ENCODE measurements at places on chromosomes 2 and 18.

DNA sequence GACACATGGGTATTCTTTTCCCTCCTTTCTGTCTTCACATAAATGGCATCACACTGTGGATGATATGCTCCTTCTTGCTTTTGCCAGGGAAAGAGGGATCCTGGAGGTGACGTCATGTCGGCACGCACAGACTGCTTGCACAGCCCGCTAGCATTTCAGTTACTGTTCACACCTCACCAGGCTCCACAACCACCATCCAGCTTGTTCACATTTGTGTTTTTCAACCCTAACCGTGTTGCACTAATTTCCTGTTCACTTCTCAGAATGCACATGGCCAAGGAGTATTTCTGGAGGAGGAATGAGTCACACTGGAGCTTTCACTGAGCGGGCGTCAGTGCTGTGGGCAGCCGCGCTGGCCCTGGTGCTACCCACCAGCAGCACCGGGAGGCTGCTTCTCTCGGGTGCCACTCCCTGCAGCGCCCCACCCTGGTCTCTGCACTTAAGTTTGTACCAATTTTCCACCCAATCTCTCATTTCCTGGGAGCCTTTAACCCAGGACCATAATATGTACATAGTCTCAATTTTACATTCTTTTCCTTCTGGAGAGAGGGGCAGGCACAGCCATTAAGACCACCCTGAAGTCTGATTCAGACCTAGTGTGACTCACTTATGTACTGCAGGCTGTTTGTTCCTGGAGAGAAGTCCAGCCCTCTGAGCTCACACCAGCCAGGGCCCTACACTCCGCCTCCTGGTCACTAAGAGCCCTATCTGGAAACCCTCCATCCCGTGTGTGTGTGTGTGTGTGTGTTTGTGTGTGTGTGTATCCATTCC, 65.1 kb downstream of the MBP start:
- no peak for DNase-seq

- no peak for DNase-seq
These were observed 74.3 kb upstream of the KYNU start for GRCh38 chr2:142803158-142803557.

DNA sequence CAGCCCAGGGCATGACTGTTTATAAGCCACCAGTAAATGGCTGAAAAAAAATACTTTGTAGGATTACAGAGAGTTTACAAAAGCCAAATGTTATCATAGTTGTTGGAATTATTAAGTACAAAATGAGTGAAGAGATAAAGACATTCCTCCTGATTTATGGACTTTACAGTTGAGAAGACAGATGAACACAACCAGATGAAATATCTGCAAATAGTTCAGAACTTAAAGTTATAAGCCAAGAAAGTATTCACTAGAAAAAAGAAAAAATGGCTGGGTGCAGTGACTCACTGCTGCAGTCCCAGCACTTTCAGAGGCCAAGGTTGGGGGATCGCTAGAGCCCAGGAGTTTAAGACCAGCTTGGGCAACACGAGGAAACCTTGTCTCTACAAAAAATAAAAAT, 11.2 kb downstream of the PMAIP1 start:
- no peak for DNase-seq

GRCh38 chr2:164697688-164698461, 76.6 kb upstream of the GRB14 start:
- no peak for DNase-seq

- no peak for DNase-seq
These were observed 105.4 kb upstream of the MMADHC start for GRCh38 chr2:149692961-149693396.

DNA sequence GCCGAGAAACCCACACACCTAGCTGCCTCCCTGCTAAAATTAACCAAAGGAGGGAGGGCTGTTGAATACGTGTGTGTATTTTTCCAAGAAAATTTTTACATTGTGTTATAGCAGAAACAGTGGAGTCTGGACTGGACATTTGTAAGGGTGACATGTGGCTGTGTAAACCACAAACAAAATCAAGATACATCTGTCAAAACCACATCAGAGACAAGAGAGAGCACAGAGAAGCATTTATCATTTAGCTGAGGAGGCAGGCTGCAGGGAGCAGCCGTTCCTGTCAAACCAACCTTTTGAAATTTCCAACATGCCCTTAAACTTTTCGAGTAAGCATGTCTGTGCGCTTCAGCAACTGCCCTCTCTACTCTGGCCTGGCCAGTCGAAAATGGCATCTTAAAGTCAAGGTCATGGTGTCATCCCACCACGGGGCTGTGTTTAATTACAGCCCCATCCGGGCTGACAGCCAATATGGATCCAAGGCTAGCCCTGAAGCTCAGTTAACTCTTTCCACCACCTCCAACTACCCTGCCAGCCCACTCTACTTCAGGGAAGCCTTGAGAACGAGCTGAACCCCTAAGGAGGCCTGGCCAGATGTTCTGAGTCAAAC, 8.4 kb downstream of the BCL11A start:
- DNase-seq: no peak

GRCh38 chr2:241546771-241547498, 11.6 kb upstream of the BOK start:
- DNase-seq: no peak

- DNase-seq: no peak
These were observed 301.4 kb downstream of the GALR1 start for GRCh38 chr18:77551055-77551454.

- DNase-seq: no peak
These were observed 429.2 kb downstream of the FIGN start for GRCh38 chr2:163306647-163307046.

DNA sequence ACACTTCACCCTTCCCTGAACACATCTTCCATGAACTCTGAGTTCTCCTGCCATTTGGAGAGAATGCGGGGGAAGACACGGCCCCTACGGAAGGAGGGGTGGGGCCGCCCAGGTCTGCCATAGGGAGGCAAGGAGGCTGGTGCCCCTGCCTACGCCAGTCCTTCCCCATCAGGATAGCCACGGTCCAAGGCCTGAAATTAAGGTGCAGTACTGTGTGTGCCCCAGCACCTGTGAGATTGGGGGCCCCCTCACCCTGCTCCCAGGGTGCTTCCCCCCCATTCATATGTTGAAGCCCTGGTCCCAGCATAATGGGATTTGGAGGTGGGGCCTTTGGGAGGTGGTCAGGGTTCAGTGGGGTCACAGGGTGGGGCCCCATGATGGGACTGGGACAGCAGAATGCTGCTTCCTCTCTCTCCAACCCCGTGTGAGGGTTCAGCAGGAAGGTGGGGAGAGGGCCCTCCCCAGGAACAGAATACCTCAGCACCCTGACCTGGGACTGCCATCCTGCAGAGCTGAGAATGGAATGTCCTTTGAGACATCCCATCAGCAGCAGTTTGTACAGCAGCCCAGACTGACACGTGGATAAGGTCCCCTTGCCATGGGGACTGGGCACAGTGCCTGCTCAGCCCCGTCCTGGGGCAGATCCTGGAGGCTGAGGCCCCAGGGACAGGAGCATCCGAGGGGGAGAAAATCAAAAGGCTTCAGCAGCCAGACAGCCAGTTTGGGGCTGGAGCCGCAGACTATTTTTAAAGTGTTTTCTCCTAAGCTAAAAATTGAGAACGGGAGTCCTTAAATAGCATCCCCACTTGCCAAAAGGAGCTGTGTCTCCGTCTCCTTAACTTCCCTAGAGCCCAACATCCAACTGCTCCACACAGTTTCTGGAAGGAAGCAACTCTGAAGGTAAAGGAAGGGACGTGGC, 105.1 kb downstream of the NDUFA10 start:
- DNase-seq: no peak

DNA sequence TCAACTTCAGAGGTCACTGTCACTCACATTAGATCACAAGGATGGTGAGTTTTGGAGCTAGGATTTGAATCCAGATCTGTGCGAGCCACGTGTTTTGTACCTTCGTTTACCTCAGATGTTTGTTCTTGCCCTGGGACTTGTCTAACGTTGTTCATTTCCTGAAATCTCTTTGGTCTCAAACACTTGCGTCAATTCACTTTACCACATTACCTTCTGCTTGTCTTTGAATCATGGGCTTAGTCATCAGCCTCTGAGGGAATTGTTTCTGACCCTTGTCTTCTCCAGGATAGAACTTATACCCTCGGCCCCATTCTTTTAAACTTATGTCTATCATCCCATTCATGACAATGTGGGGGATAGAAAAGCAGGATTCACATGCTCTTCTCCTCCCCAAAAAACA, 282.7 kb downstream of the DCDC2C start:
- no peak for DNase-seq

DNA sequence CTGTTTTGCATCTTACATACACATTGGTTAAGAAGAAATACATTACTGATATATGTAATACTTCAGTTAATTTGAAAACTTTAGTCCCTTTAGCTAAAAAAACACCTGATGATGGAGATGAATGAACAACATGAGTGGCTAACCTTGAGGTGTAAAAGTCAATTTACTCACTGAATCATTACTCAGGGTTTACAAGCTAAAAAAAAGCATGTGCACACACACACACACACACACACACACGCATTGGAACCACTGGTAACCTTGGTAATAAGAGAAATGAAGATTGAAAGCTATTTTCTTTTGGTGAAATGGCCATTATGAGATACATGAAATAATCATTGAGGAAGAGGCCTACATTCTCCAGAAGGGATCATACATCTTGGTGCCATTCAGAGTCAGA, 51.8 kb downstream of the KCTD1 start:
- no peak for DNase-seq

DNA sequence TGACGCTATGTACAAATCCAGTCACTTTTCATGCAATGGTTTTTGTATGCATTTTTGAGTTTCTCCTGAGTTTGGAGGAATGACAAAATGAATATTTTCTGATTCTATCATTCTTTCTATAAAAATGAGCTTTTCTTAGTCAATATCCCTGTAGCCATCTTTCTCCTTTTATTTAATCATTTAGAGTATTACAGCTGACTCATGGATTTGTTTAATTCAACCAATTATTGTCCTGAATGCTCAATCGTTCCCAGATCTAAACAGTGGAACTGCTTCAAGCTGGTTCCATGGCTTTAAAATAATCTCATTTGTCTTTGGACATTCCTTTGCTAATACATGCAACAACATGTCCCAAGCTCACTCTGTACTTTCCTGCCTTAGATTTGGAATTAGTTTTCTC, 368.8 kb downstream of the ADCYAP1 start:
- DNase-seq: no peak

- no peak for DNase-seq
These were observed 16.8 kb downstream of the ZNF532 start for GRCh38 chr18:58881477-58881876.

GRCh38 chr2:64062840-64063239, 43.6 kb upstream of the VPS54 start:
- DNase-seq: no peak

GRCh38 chr18:47587587-47587986, 336.1 kb upstream of the SKOR2 start:
- no peak for DNase-seq

Data from activated CD4-positive, alpha-beta T cell treated with anti-CD3 and anti-CD28 coated beads, Interleukin-2, amount 50 U/mL, for 24 hours (primary cell).